Neural crest cell (in vitro differentiated cells): ENCODE measurements at places on chromosomes 12 and 14.

DNA sequence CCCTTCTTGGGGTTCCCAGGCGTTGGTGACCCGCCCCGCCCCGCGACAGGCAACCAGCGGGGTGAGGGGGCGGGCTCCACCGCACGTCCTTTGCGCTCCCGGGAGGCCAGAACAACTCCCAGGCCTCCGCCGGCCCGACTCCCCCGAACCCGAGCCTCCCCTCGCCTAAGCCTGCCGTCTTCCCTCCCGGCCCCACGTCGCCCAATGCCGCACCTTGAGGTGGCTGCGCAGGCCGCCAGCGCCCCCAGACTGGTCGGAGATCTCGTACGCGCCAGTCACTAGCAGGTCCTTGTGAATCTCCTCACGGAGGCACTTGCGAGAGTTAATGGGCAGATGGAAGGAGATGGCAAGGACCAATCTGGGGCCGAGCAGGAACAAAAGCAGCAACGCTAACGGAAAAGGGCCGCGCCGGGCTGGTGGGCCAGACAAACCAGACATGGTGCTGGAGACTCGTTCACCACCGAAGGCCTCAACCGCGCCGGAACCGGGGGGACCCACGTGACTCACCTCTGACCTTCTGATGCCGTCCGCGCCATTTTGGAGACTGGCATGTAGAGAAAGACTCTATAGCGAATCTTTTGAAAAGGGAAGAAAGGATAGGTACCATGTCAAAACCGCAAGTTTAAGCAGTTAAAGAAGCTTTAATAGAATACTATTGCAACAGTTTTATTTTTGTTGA lies at the start of gene TMED10:
TMED10 (minus strand) TSS at position 471 of the 679 bp plus-strand sequence; CDS start at position 438, 33 bp downstream.
- DNase-seq, result peak; percentile 91

DNA sequence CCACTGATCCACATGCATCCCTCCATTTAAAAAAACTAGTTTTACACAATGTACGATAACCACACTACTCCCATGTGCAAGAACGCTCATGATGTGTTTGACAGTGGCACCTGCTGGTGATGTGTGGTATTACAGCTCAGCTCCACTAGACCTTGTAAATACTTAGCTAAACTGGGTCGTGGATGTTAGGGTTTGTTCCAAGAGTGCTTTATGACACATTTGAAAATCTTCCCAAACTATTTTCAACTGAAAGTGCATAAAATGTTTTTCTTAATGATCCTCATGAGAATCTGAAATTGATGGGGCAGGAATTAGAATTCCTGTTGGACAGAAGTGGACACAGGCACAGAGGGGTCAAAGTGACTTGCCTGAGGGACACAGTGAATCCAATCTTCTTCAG lies 99.2 kb downstream of the SCARB1 start:
- peak; percentile 37 for DNase-seq

GRCh38 chr12:56103066-56103711 lies 1.2 kb upstream of the PA2G4 start:
- no peak for DNase-seq

- no peak for DNase-seq
Observed at GRCh38 chr12:52442600-52443061, 8.5 kb upstream of the KRT75 start.

- DNase-seq, result no peak
Observed at GRCh38 chr14:41668356-41668755, 61.7 kb downstream of the LRFN5 start.

- DNase-seq, result no peak
Observed at GRCh38 chr14:50778721-50779483, 52.1 kb downstream of the NIN start.
